Endothelial cell of umbilical vein (primary cell): ENCODE measurements at places on chromosomes 3 and 15. TPM values are rescaled to one million over a fixed set of nuclear protein-coding genes. Genes with fewer than 3 reads are reported as not detected.

Gene CHD2
- polyA plus RNA-seq: 35.9 and 53.8 TPM in 2 replicates

DNA sequence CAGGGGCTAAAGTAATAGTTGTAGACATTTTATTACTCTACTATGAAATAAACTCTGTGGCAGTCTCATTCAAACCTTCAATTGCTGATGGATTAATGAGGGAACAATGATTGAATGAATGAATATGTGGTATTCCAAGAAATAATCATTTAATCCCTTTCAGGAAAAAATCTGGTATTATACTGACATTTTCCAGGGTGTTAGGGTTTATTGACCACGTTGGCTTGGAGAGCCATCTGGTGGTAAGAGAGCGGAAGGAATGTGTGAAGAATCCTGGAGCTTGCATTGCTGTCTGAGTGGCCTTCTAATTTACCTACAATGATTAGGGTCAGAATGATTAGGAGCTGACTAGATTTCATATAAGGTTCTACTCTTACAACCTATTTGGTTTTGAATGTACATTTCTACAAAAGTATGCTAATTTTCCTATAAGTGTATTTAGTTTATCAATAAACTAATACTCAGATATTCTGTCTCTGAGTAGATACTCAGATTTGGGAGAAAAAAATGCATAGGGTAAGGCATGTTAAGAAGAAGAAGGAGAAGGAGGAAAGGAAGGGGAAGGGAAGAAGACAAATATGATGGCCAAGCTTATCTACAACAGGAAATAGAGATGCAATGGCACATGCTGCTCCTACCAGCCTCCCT is 249.9 kb downstream of the ROBO1 start:
- DNase-seq: peak; percentile 57
- no peak overlapping the region for H3K4me3 ChIP-seq
- H3K27me3 ChIP-seq: no peaks in the 10 kb centered on the region
- H3K4me1 ChIP-seq: peaks cover 6% of the 10 kb centered on the region

DNA sequence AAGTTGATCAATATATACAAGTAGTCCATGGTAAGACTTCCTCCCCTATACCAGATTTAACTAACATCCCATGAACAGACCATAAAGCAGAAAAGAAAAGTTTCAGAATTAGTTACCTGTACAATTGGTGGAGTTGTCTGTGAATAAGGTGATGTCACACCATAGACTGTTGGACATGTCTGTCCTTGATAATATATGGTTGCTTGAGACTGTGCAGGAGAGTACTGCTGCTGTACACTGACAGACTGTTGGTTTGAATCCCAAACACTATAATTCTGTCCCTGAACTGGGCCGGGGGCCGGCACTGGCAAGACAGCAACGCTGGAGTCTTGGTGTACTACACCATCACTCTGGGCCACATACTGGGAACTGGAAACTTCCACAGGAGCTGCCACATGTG is 77.2 kb downstream of the NBEAL2 start:
- H3K36me3 ChIP-seq: no peaks in the 10 kb centered on the region
- H3K4me1 ChIP-seq: no peaks in the 10 kb centered on the region
- no peak overlapping the region for H3K4me3 ChIP-seq
- DNase-seq: no peak

GRCh38 chr3:60698117-60698516 is 553.1 kb downstream of the FHIT start:
- H3K27ac ChIP-seq: no peak overlapping the region
- H3K4me3 ChIP-seq: no peak overlapping the region
- no peaks in the 10 kb centered on the region for H3K36me3 ChIP-seq

GRCh38 chr15:70058642-70059360 is 38.9 kb downstream of the TLE3 start:
- H3K4me3 ChIP-seq: no peak overlapping the region
- no peak overlapping the region for H3K27ac ChIP-seq
- no peaks in the 10 kb centered on the region for H3K27me3 ChIP-seq
- DNase-seq: no peak
- H3K36me3 ChIP-seq: peaks cover 76% of the 10 kb centered on the region

Gene SEMA3G
- 27.9 and 34.0 TPM in 2 replicates for polyA plus RNA-seq

- peaks cover 2% of the 10 kb centered on the region for H3K36me3 ChIP-seq
- H3K4me1 ChIP-seq: no peaks in the 10 kb centered on the region
- H3K27me3 ChIP-seq: no peaks in the 10 kb centered on the region
Measured at GRCh38 chr3:134559591-134559990, 73.7 kb downstream of the CEP63 start.

DNA sequence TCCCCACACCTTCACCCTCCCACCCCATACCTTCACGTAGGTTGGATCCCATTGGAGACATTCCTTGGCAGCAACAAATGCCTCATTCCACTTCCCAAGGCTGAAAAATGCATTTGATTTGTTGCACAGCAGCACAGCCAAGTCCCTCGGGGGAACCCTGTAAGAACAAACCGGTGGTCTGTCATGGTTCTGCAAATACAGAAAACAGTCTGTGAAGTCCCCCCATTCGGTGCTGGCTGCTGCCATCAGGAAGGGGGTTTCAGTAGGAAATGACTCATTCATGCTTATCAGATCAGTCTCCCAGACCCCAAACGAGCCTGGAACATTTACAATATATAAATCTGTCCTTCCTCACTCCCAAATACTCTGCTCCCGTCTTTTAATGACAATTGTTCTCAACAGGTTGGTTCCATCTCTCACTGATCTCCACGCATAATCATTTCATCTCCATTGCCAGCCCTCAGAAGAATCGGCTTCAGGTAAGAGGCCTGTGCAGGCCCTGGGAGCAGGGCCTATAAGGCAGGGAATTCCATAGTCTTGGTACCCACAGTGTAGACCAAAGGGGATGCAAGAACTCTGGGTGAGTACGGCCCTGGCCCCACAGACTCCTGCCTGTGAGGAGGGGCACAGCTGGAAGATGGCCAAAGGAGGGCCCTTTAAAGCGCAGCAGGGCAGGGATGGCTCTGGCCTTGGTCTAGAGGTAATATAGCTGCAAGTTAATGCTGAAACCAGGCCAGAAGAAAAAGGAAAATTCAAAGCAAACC is 41.6 kb downstream of the TRANK1 start:
- no peaks in the 10 kb centered on the region for H3K27me3 ChIP-seq
- no peak overlapping the region for H3K4me3 ChIP-seq
- H3K4me1 ChIP-seq: peaks cover 16% of the 10 kb centered on the region
- no peaks in the 10 kb centered on the region for H3K36me3 ChIP-seq
- no peak for DNase-seq
- no peak overlapping the region for H3K27ac ChIP-seq

DNA sequence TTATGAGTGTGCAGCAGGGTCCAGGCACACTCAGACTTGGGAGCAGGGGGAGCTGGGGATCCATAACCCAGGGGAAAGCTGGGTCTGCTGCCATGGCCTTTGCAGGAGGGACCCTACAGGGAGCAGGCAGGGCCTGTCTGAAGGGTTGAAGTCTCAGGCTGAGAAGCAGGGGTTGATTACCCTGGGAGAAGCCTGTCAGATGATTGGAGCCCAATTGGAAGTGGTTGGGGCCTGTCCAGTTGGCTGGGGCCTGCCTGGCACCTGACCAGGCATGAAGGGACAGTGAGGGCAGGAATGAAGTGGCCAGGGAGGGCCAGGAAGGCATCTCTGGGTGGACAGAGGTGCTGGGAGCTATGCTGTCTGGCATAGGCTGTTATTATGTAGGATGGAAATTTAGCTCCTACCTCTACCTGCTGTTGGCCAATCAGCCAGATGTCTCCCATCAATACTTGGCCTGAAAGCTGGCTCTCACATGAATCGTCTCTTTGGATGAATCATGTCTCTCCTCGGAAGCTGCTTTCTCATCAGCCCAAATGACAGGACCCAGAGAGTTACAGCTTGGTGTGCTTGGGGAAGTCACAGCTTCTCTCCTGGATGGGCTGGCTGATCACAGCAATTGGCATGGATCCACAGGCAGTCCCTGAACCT is 27.4 kb upstream of the SLCO2A1 start:
- no peaks in the 10 kb centered on the region for H3K36me3 ChIP-seq
- H3K4me1 ChIP-seq: no peaks in the 10 kb centered on the region
- no peak for DNase-seq
- H3K27ac ChIP-seq: no peak overlapping the region
- no peak overlapping the region for H3K4me3 ChIP-seq
- H3K27me3 ChIP-seq: no peaks in the 10 kb centered on the region

- peaks cover 53% of the 10 kb centered on the region for H3K27me3 ChIP-seq
- H3K4me3 ChIP-seq: peak within 1 kb of the TSS; percentile 59
- H3K27ac ChIP-seq: no peak within 1 kb of the TSS
Measured at GRCh38 chr3:113211330-113212149, at the start of gene BOC. BOC (plus strand) TSS chr3:113211557; CDS start chr3:113249803, 38,246 bp downstream.

Gene CPN2
- polyA plus RNA-seq: not detected in 2 replicates

GRCh38 chr15:90028376-90028944 is 27.3 kb downstream of the ZNF710 start:
- H3K36me3 ChIP-seq: no peaks in the 10 kb centered on the region
- no peak overlapping the region for H3K4me3 ChIP-seq
- no peak overlapping the region for H3K27ac ChIP-seq
- DNase-seq: no peak

- H3K36me3 ChIP-seq: no peaks in the 10 kb centered on the region
- H3K4me3 ChIP-seq: no peak overlapping the region
- H3K4me1 ChIP-seq: no peaks in the 10 kb centered on the region
- DNase-seq: no peak
- H3K27ac ChIP-seq: no peak overlapping the region
Measured at GRCh38 chr15:87207251-87207650, 1049.3 kb downstream of the NTRK3 start.

Gene DUOX1
- polyA plus RNA-seq: not detected in 2 replicates
